Activated CD8-positive, alpha-beta memory T cell treated with anti-CD3 and anti-CD28 coated beads, Interleukin-2, amount 10 ng/mL, durations not matched to agents 7 days and 5 days (primary cell): ENCODE measurements at places on chromosomes 5 and 9. TPM values are rescaled to one million over a fixed set of nuclear protein-coding genes. Genes with fewer than 3 reads are reported as not detected.

Gene AK1
- 34.3 TPM for total RNA-seq

Gene SLC6A18
- not detected for total RNA-seq

Gene GARNL3
- total RNA-seq, result 4.0 TPM

Gene IL13
- 119 TPM for total RNA-seq

Gene FBN2
- not detected for total RNA-seq

Gene BHMT
- not detected for total RNA-seq

Gene CBY3
- not detected for total RNA-seq

Gene EMB
- total RNA-seq, result 132 TPM

Gene HSD17B3
- not detected for total RNA-seq

Gene OXCT1
- 74.9 TPM for total RNA-seq
